Amygdala (tissue), 56 donors: ENCODE measurements at places on chromosomes 12 and 14.

DNA sequence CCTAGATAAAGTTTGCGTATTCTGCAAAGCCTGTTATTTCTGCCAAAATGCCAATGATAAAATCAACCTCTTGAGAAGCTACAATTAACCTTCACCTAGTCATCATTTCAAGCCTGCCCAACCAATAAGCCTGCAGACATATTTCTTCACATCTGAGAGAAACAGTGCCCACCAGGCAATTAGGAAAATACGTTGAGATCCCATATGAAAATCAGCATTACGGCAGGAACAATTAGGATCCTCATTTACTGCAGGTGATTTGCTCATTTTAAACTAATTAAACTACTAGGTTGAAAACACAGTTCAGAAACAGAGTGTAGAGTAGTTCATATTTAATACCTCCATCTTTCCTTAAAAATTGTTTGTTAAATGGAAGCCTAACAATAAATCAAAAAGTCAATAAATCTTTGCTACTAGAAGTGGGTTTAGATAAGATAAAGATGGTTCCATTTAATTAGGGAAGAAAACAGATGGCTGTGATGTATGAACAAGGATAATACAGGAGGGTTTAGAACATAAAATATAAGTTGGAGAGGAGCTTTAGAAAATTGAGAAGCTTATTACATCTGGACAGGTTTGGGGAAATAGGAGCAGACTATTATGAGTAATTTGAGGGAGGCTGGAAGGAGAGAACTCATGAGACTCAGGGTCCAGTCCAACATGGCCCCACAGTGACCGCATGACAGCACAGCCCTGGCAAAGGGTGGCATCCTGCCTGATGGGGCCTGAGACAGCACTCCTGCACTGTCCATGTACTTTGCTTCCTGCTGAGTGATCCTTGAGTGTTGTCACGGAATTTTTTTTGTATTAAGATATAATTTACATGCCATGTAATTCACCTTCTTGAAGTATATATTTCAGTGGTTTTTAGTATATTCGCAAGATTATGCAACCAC, 26.9 kb upstream of the PYGL start:
- DNase-seq: no peak

GRCh38 chr12:75859868-75860267, 171.7 kb downstream of the PHLDA1 start:
- DNase-seq: no peak

DNA sequence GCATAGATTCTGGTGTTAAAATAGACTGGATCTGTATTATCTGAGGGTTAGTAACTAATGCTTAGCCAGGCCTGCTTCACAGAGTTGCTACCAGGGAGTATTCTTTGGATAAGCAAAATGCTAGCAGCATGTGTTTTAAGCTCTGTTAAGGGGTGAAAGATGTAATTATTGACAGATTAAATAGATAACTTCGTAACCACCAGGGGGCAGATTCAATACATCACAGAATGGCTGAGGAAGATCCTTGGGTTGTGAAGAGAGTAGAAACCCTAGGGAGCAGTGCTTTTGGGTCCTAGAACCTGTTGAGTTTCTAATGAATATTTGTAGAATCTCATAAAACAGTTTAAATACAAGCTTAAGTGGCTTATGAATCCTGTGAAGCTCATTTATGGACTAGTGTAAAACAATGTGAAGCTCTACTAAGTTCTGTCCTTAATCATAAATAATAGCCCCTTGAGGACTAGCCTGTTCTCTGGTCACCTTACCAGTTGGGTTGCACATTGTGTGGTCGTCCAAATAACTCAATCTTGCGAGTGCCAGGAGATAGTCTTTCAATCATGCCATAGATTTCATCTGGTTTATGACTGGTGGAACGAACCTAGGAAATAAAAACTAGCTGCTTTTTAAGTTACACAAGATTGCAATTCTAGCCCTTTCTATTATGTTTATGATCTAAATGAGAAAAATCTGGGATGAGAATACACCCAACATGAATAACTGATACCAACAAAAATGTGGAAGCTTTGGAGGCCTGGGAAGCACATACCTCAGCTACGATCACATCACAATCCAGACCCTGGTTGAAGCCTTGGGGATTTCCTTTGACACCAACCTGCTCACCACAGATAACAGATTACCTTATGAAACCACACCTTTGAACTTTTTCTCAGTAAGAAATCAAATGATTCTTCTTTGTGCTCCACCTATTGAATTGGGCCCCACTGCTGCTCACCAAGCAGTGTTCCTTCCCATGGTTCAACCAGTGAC, 12.3 kb downstream of the METTL3 start:
- DNase-seq: no peak

DNA sequence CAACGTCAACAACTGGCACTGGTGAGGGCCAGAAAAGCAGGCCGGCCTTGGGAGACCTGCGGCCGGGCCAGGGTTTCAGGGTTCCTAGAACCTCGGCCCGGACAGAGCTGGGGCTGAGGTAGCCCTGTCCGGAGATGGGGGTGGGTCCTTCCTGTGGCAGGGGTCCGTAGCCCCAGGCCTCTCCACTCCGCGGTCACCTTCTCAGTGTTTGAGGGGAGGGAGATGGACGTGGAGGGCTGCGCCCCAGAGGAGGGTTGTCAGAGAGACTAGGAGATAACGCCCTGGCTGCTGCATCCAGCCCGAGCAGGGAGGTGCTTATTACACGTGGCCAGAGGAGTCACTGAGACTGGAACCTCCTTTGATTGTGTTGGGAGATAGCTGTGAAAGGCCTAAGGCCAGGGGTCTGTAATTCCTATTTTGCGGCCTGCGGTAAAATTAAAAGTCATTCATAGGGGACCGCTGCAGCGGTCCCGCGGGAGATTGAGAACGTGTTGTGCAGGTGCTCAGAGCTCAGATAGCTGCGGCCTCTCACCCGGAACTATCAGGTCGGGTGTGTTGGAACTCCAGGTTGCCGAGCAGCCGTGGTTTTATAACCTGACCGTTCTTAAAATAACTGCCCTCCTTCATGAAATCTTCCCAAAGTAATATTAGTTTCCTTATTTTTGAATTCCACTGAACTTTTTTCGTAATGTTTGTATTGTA, 507 bp downstream of the AHSA1 start:
- DNase-seq: no peak

DNA sequence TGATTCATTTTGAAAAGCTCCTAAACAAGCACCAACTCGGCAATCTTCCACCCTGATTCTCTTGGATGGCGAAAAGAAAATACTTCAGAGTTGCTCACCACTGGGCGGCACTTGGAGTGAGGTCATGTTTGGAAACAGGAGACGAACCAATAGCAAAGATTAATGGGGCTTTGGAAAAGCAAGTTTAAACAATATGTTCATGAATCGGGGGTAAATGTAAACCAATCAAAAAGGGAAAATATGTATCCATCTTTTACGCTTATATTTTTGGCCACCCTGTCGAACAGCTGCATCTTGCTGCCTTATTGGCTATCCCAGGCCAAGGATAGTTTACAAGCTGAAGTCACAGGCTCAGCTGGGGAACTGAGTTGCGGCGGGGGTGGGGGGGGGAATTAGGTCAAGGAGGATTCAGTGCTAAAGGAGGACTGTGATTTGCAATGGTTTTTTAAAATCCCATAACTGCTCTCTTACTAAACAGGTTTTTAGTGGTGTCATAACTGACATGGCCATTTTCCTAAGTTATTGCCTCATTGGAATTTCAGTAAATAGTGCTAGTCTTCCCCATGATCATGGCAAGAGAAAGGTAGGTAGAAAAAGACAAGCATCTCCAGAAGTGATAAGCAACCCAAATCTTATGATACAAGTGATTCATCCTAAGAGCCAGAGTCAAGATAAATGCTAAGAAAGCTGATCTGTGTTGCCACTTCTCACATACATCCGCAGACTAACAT, 210.6 kb downstream of the PHLDA1 start:
- DNase-seq: no peak

DNA sequence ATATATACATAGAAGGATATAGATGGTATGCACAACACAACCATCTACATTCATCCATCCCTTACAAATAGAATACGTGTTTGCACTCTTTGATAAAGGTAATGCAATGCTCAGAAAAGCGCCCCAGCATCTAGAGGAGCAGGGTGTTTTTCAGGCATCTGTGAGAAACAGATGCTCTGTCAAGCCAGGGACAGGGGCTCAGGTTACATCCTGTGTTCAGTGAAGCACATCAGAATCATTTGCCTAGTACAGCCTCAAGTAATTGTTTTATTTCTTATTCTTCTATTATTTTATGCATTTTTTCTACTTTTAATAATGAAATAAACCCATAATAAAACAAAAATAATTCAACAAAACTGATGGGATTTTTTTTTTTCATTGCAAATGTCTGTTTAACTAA, 50.5 kb upstream of the HIF1A start:
- no peak for DNase-seq

DNA sequence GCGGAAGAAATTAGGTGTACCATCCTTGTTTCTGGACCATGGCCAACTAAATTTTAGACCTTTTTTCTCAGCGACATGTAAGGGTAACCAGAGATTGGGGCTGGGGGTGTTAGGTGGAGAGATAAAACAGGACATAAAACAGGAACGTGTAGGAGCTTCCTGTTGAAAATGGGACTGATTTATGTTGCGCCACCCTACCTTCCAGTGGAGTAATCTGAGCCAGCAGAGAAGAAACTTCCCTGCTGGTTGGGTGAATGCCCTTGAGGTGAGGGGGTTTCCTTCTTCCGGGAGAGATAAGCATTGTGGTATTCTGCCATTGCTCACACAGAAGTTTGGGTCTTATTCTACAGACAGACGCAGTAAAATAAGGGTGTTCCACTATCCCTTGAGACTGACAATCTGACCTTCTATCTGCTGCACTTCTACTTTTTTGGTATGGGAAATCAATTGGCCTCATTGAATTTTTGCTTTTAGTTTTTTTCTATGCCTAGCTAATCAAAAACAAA, 417.6 kb downstream of the PCNX1 start:
- DNase-seq: no peak

GRCh38 chr14:101007765-101008164, 104.2 kb upstream of the RTL1 start:
- DNase-seq: no peak

DNA sequence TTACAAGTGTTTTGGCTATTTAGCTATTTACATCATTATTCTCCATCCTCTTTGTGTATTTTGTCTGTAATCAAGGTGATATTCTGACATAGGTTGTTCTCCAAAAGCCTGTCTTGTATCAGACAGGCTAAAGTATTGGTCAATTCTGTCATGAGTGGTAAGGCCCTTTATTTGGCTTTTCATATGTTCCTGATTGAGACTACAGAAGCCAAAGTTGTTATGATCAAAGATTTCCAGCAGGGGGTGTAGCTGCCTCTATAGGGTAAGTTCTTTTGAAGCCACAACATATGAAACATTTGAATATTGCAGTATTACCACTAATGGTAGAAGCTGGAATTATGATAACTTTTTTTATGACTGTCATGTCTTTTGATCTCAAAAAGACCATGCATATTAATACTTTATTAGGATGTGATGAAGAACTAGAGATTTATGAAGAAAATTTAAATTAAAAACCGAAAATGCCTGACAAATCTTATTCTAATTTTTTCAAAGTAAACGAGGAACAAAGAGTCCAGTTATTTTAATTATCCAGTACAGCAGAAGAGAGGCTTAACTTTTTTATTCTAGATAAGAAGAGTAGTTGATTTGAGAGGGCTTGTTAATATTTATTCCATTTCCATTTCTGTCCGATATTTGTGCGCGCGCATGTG, 3.4 kb upstream of the ARHGAP5 start:
- DNase-seq: no peak

DNA sequence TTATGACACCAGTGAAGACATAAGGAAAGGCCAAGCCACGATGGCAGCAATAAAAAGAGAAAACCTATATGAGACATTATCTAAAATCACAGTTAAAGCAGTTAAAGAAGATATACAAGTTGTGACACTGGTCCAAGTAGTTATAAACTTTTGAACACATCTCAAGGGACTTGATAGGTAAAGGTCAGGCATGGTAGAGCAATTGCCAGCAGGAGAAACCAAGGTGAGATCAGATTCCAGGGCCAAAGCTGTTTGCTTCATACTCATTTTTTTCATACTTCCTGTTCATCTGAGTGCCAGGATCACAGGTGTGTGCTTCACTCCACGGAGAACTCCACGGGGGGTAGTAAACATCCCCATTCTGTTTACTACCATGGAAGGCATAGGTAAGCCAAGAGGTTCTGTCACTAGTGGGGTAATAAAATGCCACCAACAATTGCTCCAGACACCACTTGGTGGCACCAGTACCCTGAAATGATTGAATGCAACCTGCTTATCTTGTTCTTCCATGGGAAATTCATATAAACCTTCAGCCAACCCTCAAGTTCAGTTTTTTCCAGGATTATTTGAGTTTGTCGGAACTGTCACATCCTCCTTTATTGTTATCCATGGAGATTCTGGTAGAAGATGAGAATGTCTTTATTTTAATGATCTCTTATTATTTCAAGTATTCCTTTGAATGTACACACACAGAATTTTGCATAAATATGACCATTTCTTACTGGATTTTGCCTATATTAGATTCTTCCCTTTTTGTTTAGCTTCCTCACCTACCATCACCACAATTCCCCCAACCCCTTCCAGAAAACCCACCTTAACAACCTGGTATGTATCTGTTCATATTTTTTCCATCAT, 59.2 kb upstream of the TSPAN8 start:
- DNase-seq: peak; percentile 19

GRCh38 chr12:10811883-10812536, 2.0 kb upstream of the TAS2R9 start:
- DNase-seq: no peak

GRCh38 chr12:100138048-100138802, 4.4 kb downstream of the BLTP3B start:
- DNase-seq: no peak

- DNase-seq: no peak
These were observed 47.9 kb downstream of the SDR9C7 start for GRCh38 chr12:56886319-56886718.

GRCh38 chr12:26936559-26937442, 980 bp downstream of the INTS13 start:
- DNase-seq: no peak

DNA sequence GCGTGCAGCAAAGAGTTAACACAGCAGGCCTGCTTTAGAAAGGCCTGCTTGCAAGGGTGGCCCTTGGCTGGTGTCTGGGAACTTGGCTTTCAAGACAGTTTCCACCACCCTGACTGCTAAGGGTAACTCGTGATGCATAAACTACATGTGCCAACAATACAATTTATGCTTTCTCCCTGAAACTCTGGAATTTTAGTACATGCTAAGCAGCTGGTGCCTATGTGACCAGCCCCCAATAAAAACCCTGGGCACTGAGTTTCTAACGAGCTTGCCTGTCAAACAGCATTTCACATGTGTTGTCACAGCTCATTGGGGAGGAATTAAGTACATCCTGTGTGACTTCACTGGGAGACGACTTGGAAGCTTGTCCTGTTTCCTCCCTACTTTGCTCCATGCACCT, 133.1 kb downstream of the SLC5A8 start:
- no peak for DNase-seq
